ENCODE measurements at places on chromosomes 16 and 17. TPM values are rescaled to one million over a fixed set of nuclear protein-coding genes. Genes with fewer than 3 reads are reported as not detected.

GRIN2A gene
- total RNA-seq, result not detected

ZFHX3 gene
- 7.6 TPM for total RNA-seq

RAPGEFL1 gene
- 2.4 TPM for total RNA-seq

HOXB13 gene
- 2.7 TPM for total RNA-seq

HSD17B1 gene
- total RNA-seq, result 1.7 TPM

TPSG1 gene
- not detected for total RNA-seq

RNF227 gene
- 1.1 TPM for total RNA-seq

ABCC6 gene
- 1.1 TPM for total RNA-seq

All from A549 treated with CpdA at 1 μM for 4 hours (cell line).